ENCODE measurements at places on chromosomes 4 and X.

- no peak for DNase-seq
Observed at GRCh38 chr4:124970011-124970410, 257.5 kb upstream of the ANKRD50 start.

- DNase-seq: no peak
Observed at GRCh38 chr4:107131295-107131694, 95.2 kb upstream of the DKK2 start.

DNA sequence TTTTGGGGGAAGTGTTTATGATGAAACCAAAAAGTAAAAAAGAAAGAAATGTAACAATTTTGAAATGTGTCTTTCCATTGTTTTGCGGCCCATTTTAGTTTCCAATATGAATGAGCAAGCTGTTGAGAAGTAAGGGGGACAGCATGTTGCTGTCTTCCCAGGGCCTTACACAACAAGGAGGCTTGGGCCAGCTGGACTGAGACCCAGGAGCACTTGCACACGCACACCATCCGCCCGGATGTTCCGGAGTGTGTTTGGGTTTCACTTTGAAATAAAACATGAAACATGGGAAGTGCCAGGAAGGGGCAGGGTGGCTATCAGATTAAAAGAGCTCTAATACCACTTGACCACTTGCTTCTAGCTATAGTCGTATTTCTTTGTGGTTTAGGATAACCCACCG lies 144.4 kb downstream of the NHS start:
- no peak for DNase-seq

GRCh38 chrX:55342533-55343501 lies 78.1 kb upstream of the PAGE3 start:
- DNase-seq: peak; percentile 65

GRCh38 chrX:150935467-150935866 lies 37.0 kb upstream of the CD99L2 start:
- DNase-seq: no peak

DNA sequence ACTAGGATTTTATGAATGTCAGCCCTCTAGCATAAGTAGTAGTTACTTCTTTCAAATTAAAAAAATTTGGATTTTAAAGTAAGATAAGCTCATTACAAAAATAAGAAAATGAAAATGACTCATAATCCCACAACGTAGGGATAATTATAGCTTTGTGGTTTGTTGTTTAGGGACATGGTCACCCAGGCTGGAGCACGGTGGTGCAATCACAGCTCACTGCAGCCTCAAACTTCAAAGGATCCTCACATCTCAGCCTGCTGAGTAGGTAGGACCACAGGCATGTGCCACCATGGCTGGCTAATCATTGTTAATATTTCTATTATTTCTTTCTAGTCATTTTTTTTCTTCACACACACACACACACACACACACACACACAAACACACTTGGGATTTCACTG lies 57.6 kb downstream of the PLAC1 start:
- no peak for DNase-seq

- no peak for DNase-seq
Observed at GRCh38 chr4:80931631-80932081, 98.9 kb upstream of the BMP3 start.

DNA sequence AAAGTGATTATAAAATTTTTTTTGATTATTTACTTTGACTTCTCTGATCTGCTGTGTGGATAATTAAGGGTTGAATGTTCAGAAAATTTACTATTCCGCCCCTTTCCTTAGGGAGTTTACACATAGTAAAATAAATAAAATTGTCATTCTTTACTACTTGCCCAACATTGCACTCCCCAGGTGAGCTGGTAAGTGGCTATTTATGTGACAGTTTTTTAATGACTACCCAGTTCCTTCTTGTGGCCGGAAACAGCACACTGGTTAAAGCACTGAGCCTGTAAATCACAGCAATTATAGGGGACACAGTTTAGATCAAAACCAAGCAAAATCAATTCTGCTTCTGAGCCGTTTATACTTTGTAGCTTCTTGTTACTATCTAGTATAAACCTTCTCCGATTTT lies 158.1 kb downstream of the FHIP1A start:
- DNase-seq: no peak

DNA sequence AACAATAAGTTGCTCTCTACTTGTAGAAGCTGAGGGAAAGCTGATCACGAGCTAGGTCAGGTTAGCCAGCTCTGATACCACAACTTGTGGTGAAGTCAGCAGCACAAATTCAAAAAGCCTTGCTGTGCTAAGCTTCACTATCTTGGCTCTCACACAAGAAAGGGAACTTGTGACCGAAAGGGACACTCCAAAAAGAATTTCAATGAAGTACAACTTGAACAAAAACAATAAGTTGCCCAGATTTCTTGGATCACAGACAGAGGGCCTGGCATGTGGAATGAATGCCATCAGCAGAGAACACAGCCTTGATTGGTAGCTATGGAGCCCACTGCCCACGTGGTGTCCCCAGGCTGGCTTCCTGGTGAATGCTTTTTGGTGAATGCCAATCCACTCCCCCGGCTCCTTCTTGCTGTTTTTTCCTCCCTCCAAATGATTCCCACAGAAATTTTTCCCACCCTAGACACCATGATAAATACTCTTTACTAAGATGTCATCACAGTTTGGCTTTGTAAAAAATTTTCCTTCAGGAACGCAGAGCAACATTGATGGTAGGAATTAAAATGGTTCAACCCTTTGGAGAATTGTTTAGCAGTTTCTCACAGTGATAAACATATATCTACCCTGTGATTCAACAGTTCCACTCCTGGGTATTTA lies 82.6 kb downstream of the ANXA3 start:
- DNase-seq: no peak

GRCh38 chr4:76055016-76055415 lies 19.1 kb upstream of the CXCL11 start:
- no peak for DNase-seq

GRCh38 chr4:6152869-6153705 lies 47.3 kb downstream of the JAKMIP1 start:
- no peak for DNase-seq

DNA sequence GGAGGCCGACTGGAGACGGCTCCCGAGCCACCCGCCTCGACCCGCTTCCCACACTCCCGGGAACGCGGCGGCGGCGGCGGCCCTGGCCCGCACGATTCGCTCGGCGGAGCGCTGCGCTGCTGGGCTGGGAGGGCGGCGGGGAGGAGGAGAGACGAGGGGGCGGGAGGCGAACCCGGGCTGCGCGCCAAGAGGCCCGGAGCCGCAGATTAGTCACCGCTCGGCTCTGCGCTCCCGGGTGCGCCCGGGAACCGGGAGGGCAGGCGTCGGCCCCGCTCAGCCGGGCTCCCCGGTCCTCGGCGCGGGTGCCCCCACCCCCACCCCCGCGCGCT lies 11.2 kb upstream of the BCOR start:
- DNase-seq: no peak
